ENCODE measurements at places on chromosomes 7 and 10.

DNA sequence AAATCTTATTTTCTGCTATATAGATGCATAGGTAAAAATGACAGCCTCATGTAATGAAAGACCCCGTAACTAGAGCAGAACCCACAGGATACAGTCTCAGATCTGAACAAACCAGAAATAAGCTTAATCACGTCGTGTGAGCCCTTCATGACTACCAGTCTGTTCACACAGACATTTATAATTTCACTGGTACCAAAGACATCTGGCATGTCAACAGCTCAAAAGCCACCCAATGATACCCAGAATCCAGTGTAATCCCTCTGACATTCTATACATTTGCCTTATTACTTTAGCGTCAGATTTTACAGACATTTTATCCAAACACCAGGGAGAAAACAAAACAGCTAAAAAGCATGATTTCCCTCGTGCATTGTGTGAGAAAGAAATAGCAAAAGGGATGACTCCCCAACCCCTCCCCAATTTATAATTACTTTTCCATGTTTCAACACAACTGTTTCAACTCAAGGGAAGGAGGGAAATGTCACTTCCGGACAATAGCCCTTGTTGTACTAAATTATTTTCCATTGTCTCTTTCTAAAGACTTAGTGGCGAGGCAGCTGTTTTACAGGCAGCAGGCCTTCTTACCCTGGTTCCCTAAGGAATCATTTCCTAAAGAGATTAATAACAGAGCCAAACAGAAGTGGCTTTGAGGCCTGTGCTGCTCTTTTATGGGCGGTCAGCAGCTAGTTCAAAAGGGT is 33.2 kb downstream of the DOCK4 start:
- DNase-seq = peak; percentile 4

GRCh38 chr7:44881610-44882009 is 3.7 kb downstream of the PURB start:
- DNase-seq = peak; percentile 65

DNA sequence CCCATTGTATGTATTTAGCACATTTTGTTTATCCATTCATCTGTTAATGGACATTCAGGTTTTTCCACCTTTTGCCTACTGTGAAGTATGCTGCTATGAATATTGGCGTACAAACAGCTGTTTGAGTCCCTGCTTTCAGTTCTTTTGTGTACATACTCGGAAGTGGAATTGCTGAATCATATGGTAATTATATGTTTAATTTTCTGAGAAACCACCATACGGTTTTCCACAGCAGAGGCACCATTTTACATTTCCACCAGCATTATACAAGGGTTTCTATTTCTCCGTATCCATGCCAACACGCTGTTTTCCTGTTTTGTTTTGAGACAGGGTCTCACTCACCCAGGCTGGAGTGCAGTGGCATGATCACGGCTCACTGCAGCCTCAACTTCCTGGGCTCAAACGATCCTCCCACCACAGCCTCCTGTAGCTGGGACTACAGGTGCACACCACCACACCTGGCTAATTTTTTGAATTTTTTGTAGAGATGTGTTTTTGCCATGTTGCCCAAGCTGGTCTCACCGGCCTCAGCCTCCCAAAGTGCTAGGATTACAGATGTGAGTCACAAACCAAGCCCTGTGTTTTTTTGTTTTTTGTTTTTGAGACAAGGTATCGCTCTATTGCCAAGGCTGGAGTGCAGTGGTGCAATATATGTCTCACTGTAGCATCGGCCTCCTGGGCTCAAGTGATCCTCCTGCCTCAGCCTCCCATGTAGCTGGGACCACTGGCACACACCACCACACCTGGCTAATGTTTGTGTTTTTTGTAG is 22.1 kb upstream of the FBXW4 start:
- DNase-seq = no peak

- no peak for DNase-seq
Measured at GRCh38 chr10:101021239-101021638, 9.7 kb downstream of the PDZD7 start.

DNA sequence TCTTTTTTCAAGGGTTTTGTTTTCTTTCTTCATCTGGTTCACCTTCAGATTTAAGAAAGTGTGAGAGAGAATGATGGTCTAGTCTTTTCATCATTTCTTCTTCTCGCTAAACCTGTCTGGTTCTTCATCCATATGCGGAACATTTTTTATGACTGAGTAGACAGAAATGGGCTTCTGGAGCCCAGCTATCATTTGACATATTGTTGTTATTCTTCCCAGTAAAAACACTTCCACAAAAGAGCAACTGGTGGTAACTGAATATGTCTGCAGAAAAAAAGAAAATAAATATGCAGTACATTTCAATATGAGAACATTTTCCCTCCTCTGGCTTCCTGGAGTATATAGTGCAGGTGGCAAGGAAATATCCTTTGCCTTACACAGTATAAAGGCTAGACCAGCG is 209.5 kb downstream of the JCAD start:
- no peak for DNase-seq

All from adipocyte (in vitro differentiated cells).